ENCODE measurements at places on chromosomes 4 and X. TPM values are rescaled to one million over a fixed set of nuclear protein-coding genes. Genes with fewer than 3 reads are reported as not detected.

DNA sequence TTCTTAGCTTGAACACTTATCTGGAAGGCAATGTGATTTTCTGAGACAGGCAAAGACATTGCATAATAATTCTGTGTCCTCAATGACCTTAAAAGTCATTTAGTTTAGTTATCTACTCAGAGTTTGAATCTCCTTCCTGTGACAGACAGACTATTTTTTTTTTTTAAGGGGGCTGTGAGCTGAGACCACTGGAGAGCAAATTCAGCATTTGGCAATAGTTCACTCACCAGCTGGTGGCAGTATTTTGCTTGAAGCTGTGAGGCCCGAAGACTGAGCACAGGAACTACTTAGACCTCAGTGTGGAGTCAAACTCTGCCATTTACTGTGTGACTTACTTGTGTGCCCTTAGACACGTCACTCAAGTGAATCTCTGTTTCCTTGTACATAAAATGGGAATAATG is 22.9 kb upstream of the CPE start:
- peaks cover 5% of the 10 kb centered on the region for H3K4me1 ChIP-seq
- H3K36me3 ChIP-seq, result no peaks in the 10 kb centered on the region
- no peak overlapping the region for H3K4me3 ChIP-seq
- no peak for DNase-seq
- no peak overlapping the region for H3K27ac ChIP-seq
- no peaks in the 10 kb centered on the region for H3K27me3 ChIP-seq

GRCh38 chrX:41984628-41985027 is 61.3 kb upstream of the CASK start:
- H3K27ac ChIP-seq, result no peak overlapping the region
- no peaks in the 10 kb centered on the region for H3K36me3 ChIP-seq
- no peak overlapping the region for H3K4me3 ChIP-seq
- no peak for DNase-seq

- peaks cover 25% of the 10 kb centered on the region for H3K36me3 ChIP-seq
- no peaks in the 10 kb centered on the region for H3K4me1 ChIP-seq
- H3K4me3 ChIP-seq, result no peak overlapping the region
- H3K27ac ChIP-seq, result no peak overlapping the region
Observed at GRCh38 chr4:5472160-5472591, 236.2 kb downstream of the EVC2 start.

Gene SERTM2
- not detected for total RNA-seq

Gene ZAR1
- total RNA-seq, result not detected

DNA sequence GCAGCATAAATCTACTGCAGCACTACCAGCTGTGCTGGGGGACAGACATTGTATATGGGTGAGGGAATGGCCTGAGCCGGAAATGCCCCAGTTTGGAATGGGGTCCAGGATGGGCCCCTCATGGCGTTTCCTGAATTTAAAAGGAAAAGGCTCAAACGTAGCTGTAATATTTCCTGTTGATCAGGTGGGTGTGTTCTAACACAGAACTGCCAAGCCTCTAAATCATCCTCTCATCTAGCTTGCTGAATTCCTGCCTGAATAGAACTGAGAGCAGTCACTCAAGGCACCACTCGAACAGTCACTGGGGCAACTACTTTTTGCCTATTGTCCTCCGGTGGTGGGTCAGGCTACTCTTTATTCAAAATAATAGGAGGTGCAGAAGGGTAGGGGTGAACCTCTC is 28.7 kb downstream of the ADH6 start:
- H3K27ac ChIP-seq, result no peak overlapping the region
- H3K4me3 ChIP-seq, result no peak overlapping the region
- no peaks in the 10 kb centered on the region for H3K27me3 ChIP-seq
- H3K4me1 ChIP-seq, result no peaks in the 10 kb centered on the region

GRCh38 chr4:121989715-121990114 is 37.9 kb upstream of the TRPC3 start:
- H3K4me3 ChIP-seq, result no peak overlapping the region
- H3K27me3 ChIP-seq, result peaks cover 63% of the 10 kb centered on the region
- no peaks in the 10 kb centered on the region for H3K36me3 ChIP-seq
- no peaks in the 10 kb centered on the region for H3K4me1 ChIP-seq

- peaks cover 23% of the 10 kb centered on the region for H3K27me3 ChIP-seq
- no peak for DNase-seq
- H3K4me1 ChIP-seq, result no peaks in the 10 kb centered on the region
Observed at GRCh38 chr4:77375866-77376607, 219.0 kb downstream of the CCNG2 start.

DNA sequence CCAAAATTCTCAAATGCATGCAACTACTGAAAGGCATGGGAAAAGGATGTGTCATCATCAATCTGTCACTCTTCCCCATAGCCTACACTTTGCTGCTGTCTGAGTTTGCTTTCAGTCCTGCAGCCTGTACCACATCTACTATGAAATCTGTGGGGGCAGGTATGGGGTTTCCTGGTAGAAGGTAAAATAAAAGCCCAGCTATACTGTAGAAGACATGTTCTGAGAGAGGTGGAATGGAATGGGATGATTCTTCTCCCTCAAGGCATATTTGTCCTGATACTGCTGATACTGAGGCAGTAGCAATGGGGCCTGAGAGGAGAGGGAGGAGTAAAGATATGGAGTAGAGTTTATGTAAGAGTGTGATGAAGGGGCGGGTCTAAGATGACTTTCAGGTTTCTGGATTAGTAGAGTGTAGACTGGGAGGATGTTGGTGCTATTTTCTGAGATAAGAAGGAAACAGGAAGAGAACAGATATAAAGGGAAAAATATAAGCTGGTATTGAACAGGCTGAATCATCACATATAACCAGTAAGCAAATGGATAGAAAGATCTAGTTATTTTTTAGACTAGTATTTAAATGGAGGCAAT is 38.7 kb upstream of the GYPA start:
- DNase-seq, result no peak
- H3K36me3 ChIP-seq, result no peaks in the 10 kb centered on the region
- no peaks in the 10 kb centered on the region for H3K27me3 ChIP-seq
- peaks cover 15% of the 10 kb centered on the region for H3K4me1 ChIP-seq
- H3K4me3 ChIP-seq, result no peak overlapping the region

DNA sequence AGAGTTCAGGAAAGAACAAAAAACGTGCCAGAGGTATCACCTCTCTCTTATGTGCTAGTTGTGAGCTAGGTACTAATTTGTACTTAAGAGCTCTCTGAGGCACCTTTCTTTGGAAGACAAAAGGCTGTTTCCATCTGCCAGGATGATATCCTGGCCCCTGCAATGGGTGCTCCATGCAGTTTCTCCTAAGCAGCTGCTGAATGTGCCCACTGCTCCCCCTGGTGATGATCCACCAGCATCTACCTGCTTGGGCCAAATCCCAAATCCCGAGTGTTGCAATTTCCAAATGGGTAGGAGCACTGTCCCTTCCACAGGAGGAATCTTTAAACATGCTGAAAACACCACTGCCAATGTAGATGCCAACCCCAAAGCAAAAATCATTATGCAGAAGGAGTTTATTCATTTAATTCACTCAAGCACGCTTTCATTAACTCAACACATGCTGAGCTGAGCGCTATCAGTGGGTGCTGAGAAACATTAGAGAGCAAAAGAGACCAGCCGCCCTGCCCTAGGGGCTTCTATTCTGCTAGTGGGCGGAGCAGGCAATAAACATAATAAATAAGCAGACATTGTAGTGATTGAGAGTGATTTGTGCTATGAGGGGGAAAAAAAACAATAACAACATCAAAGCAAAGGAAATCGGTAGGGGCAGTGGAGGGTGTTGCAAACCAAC is 69.6 kb upstream of the C4orf50 start:
- H3K4me1 ChIP-seq, result no peaks in the 10 kb centered on the region
- no peak overlapping the region for H3K4me3 ChIP-seq
- H3K27me3 ChIP-seq, result peaks cover 7% of the 10 kb centered on the region
- no peak for DNase-seq
- no peaks in the 10 kb centered on the region for H3K36me3 ChIP-seq
- H3K27ac ChIP-seq, result no peak overlapping the region

GRCh38 chr4:16931339-16932305 is 33.2 kb upstream of the LDB2 start:
- DNase-seq, result no peak
- H3K4me1 ChIP-seq, result peaks cover 14% of the 10 kb centered on the region
- H3K36me3 ChIP-seq, result no peaks in the 10 kb centered on the region

- no peak overlapping the region for H3K4me3 ChIP-seq
- no peaks in the 10 kb centered on the region for H3K36me3 ChIP-seq
- H3K4me1 ChIP-seq, result peaks cover 6% of the 10 kb centered on the region
- DNase-seq, result no peak
- H3K27me3 ChIP-seq, result peaks cover 26% of the 10 kb centered on the region
- H3K27ac ChIP-seq, result no peak overlapping the region
Observed at GRCh38 chr4:24928708-24929107, 15.9 kb upstream of the CCDC149 start.

GRCh38 chrX:48992341-48992740 is 9.7 kb downstream of the GRIPAP1 start:
- H3K4me1 ChIP-seq, result no peaks in the 10 kb centered on the region
- no peaks in the 10 kb centered on the region for H3K27me3 ChIP-seq
- DNase-seq, result no peak
- H3K4me3 ChIP-seq, result no peak overlapping the region
- peaks cover 24% of the 10 kb centered on the region for H3K36me3 ChIP-seq

GRCh38 chrX:138708268-138708667 is 3.2 kb downstream of the FGF13 start:
- no peaks in the 10 kb centered on the region for H3K36me3 ChIP-seq
- no peak overlapping the region for H3K27ac ChIP-seq
- no peak overlapping the region for H3K4me3 ChIP-seq
- no peaks in the 10 kb centered on the region for H3K4me1 ChIP-seq

- H3K27me3 ChIP-seq, result no peaks in the 10 kb centered on the region
- no peak overlapping the region for H3K4me3 ChIP-seq
- no peak for DNase-seq
- H3K27ac ChIP-seq, result no peak overlapping the region
- peaks cover 3% of the 10 kb centered on the region for H3K4me1 ChIP-seq
- H3K36me3 ChIP-seq, result no peaks in the 10 kb centered on the region
Observed at GRCh38 chrX:40880712-40881111, 145.4 kb upstream of the MED14 start.

Gene BMP2K
- 23.0 TPM for total RNA-seq

DNA sequence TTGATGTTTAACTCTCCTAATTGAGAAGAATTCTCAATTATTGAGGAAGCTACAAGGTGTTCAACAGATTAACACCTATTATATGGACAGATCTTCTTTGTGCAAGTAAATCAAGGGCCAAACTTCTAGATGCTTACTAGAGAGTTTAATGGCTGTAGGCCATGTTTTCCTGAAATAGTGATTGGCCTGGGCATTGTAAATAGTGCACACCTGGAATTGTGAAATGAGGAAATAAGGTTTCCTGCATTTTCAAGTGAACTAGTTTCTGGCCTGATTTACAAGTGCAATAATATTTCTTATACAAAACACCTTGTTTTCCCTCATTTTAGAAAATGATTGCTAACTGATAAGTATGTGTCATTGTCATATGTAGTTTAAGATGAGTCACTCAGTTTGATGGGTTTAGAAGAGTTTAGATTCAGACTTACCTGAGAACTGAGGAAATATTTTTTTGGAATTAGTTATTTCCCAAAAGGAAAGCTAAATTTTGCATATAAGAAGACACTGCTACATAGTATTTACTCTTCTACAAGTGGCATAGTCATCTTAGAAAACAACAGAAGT is 21.2 kb downstream of the AFF1 start:
- no peak for DNase-seq
- H3K27me3 ChIP-seq, result no peaks in the 10 kb centered on the region
- peaks cover 26% of the 10 kb centered on the region for H3K4me1 ChIP-seq
- no peak overlapping the region for H3K4me3 ChIP-seq

Gene S100P
- total RNA-seq, result not detected

Measured in osteocyte (in vitro differentiated cells).